ENCODE measurements at places on chromosomes 2 and 18.

DNA sequence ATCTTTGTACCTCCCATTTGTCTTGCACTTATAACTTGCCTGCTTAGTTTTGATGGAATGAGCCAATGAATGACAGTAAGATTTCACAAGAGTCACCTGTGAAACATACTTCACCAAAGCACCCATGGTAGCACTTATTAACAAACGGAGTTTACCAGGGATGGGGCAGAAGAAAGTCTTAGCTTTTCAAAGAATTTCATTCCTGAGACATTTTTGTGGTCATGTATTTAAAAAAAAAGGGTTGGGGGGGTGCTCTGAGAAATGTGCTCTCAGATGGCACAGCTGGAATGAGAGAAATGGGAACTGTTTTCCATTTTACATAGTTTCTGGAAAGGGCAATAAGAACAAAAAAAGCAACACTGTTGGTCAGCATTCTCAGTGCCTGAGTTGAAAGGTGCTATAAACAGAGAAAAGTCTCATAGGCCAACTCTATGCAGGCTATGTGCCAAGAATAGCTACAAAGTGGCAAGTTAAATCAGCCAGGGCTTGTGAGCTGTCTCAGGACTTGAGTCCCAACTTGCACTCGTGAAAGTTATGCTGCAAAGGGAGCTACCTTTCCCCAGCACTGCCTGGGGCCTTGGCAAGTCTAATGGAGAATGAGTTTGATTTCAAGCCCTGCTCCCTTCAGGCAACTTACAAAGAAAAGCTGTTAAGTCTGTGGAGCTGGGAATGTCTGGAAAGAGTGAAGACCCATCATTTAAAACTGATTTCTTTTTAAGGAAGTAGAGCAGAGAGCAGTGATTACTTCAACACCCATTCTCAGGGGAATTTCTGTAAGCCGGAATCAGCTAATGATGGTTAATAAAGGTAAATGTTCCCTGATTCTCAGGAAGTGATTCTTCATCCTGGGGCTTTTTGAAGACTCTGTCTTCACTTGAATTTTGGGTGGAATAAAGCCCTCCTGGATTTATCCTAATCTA is 170.6 kb downstream of the SLC8A1 start:
- no peak for DNase-seq

GRCh38 chr18:449374-449773 is 51.1 kb downstream of the COLEC12 start:
- DNase-seq = no peak

DNA sequence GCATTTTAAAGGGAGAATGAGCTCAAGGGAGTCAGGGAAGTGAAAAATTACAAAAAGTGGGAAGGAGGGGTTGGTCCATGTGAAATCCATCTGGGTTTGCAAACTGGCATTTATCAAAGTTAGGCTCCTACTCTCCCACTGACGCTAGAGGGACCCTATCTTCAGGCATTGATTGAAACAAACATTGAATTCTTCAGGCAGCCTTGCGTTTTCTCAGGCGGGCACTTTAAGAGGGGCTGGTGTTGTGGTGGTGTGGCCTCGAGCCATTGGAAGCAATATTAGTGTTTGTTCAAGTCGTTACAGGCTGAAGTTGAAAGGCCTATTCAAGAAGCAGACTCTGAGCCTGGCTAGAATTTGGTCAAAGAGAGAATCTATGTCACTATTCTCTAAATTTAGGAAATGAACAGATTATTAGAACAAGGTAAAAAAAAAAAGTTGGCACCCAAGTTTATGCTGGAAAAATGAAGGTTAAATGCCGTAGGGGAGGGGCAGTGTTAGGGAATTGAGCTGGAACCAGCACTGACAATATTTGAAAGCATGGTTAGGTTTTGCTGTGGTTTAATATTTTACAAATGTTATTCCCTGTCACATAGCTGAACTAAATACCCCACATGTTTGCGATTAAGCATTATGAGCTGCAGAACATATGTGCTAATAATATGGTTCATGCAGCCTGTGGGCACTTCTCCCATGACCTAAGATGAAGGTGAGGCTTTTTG is 36.8 kb downstream of the STON1 start:
- no peak for DNase-seq

DNA sequence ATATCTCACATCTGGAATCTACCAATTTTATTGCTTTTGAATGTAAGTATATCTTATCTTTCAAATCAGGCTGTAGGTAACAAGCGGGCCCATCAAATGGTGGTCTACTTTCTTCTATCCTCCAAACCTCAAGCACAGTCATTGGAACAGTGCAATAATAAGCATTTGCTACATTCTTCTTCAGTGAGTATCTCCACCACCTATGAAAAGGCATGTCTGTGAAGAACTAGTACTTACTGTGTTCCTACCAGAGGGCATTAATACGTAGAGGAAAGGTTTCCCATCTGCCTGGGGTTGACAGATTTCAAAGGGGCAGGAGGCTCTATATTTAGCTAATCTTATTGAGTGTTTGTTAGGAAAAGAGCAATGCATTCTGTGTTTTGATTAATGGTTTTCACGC is 411.1 kb downstream of the NCKAP5 start:
- DNase-seq = no peak

DNA sequence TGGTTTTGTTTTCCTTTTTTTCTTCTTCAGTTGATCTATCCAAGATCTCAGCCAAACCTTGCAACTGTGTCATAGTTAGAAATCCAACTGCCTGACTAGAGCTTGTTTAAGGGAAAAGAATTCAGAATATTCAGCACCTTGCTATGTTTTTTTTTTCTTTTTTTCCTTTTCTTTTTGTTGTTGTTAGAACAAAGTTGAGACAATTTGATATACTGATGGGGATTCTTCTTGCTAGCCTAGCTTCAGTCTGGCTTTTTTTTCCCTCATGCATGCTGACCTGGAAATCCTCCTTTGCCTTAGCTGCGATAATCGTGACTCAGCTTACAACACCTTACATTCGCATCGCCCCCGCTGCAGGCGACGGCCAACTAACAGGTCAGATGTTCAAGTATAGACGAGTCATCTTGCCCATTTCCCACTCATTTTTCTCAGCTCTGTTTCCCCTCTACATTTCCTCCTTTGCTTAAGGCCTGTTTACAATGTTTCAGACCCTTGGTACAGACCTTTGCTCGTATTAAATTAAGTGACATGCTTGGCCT is 487.2 kb upstream of the RAB12 start:
- no peak for DNase-seq

DNA sequence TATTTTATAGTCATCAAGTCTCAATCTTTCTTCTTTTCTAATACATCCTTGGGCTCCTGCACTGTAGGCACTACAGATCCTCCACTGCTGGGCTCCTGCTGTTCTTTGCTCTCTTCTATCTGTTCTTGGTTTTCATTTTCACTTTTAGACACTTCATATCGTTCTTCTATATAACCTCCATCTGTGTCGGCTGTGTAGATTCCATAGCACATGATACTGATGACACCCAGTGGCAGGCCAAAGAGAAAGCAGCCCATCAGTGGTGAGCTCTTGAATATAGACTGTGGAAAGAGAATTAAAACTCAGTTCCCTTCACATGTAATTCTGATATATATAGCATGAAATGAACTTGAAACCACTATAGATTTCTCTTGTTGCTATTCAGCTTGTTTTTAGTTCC is 38.0 kb downstream of the TMX3 start:
- DNase-seq = no peak

- no peak for DNase-seq
Measured at GRCh38 chr2:97919858-97920257, 75.9 kb downstream of the TMEM131 start.

Data from renal cortex interstitium (tissue), 15 donors.